ENCODE measurements at places on chromosomes 2 and 18.

DNA sequence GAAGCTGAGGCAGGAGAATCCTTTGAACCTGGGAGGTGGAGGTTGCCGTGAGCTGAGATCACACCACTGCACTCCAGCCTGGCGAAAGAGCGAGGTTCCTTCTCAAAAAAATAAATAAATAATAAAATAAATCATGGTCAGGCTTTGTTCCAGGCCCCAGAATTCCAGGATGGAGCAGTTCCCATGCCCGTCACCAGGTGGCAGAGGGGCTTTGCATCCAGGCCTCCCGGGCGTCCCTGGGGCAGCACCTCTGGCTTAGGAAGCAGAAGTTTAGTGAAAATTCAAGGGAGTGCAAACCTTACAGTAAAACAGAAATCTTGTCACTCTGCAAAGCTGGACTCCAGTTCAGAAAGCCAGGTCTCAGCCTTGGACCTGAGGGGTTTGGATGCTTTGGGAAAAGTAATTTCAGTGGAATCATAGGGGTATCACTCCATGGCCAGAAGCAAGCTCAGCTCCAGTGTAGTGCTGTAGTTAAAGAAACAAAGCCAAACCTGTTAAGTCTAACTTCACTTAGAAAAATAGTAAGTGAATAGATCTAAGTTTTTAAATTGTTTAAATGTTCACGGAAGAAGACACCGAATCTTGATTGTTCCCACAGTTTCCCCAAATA, 512.7 kb downstream of the CMPK2 start:
- H3K36me3 ChIP-seq = no peaks in the 10 kb centered on the region
- H3K4me3 ChIP-seq = no peak overlapping the region
- no peaks in the 10 kb centered on the region for H3K27me3 ChIP-seq

DNA sequence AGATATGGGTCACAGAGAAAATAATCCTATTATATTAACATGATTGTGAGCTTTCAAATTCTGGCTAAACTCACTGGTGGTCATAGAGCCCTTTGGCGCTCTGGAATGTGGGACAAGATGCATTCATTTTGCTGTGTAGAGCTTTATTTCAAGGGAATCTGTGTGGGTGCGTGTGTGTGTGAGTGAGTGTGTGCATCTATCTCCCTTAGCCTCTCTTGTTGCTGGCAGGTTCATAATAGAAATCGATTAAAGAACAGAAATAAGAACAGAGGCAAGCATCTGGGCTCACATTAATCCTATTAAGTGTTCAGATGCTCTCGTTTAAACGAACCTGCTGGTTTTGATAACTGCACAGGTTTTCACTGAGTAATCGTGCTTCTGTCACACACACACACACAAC, 155.4 kb upstream of the PID1 start:
- no peak for DNase-seq
- no peaks in the 10 kb centered on the region for H3K27me3 ChIP-seq
- no peaks in the 10 kb centered on the region for H3K36me3 ChIP-seq
- no peak overlapping the region for H3K27ac ChIP-seq

- H3K27me3 ChIP-seq = no peaks in the 10 kb centered on the region
- H3K4me3 ChIP-seq = no peak overlapping the region
- H3K36me3 ChIP-seq = no peaks in the 10 kb centered on the region
- no peak overlapping the region for H3K27ac ChIP-seq
- H3K4me1 ChIP-seq = peaks cover 12% of the 10 kb centered on the region
These were observed 10.2 kb upstream of the TEX261 start for GRCh38 chr2:71004857-71005256.

- no peak for DNase-seq
- H3K4me3 ChIP-seq = no peak overlapping the region
- no peaks in the 10 kb centered on the region for H3K27me3 ChIP-seq
- no peaks in the 10 kb centered on the region for H3K4me1 ChIP-seq
- H3K27ac ChIP-seq = no peak overlapping the region
These were observed 232.7 kb upstream of the MAP2 start for GRCh38 chr2:209191139-209191538.

- no peaks in the 10 kb centered on the region for H3K36me3 ChIP-seq
- no peaks in the 10 kb centered on the region for H3K27me3 ChIP-seq
- H3K4me3 ChIP-seq = no peak overlapping the region
- no peak overlapping the region for H3K27ac ChIP-seq
These were observed 498.3 kb upstream of the SYT4 start for GRCh38 chr18:43775591-43775990.

DNA sequence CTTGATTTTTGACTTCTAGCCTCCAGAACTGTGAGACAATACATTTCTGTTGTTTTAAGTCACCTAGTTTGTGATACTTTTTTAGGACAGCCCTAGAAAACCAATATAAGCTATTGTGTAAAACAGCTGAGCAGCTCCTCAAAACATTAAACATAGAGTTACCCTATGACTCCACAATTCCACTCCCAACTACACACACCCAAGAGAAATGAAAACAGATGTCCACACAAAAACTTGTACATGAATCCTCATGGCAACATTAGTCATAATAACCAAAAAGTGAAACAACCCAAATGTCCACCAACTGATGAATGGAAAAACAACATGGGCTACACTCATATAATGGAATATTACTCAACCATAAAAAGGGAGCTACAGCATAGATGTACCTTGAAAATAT, 32.6 kb downstream of the TNS1 start:
- no peaks in the 10 kb centered on the region for H3K27me3 ChIP-seq
- no peaks in the 10 kb centered on the region for H3K36me3 ChIP-seq
- H3K4me3 ChIP-seq = no peak overlapping the region
- no peaks in the 10 kb centered on the region for H3K4me1 ChIP-seq
- DNase-seq = no peak
- no peak overlapping the region for H3K27ac ChIP-seq

DNA sequence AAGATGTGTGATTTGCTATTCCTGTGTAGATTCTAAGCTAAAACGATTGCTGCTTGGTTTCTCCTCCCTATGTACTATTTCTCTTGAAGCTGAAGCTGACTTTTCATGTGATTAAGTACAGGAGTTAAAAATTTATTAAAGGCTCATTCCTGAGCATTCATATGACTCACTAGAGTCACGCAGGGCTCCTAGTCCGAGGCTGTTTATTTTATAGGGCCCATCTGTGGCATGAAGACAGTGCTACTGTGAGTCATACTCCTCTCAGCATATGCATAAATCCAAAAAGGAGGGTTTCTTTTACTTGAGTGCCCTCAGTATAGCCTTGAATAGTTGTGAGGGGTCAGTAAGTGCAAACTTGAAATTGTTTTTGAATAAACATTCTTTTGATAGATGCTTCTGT, 378.8 kb downstream of the PTPRM start:
- H3K4me1 ChIP-seq = peaks cover 12% of the 10 kb centered on the region
- no peaks in the 10 kb centered on the region for H3K27me3 ChIP-seq
- no peaks in the 10 kb centered on the region for H3K36me3 ChIP-seq
- H3K27ac ChIP-seq = no peak overlapping the region
- no peak overlapping the region for H3K4me3 ChIP-seq

DNA sequence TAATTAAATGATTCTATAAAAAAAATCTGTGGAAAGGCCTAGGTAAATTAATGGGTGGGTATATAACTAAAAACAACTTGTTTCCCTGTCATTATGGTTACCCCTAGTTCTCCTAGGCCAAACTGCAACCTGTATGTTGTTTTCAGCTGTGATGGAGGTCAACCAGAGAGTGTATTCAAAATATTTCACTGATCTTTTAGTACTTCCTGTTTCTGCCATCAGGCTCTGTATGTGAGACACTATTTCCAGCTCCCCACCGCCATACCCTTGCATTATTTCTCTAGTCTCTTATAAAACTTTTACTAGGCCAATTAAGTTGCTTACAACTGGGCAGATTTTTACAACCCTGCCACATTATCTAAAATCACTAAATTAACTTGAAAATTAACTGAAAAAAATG, 21.0 kb upstream of the CDKL4 start:
- no peaks in the 10 kb centered on the region for H3K27me3 ChIP-seq
- no peak overlapping the region for H3K27ac ChIP-seq
- no peaks in the 10 kb centered on the region for H3K36me3 ChIP-seq
- no peak for DNase-seq
- no peaks in the 10 kb centered on the region for H3K4me1 ChIP-seq

DNA sequence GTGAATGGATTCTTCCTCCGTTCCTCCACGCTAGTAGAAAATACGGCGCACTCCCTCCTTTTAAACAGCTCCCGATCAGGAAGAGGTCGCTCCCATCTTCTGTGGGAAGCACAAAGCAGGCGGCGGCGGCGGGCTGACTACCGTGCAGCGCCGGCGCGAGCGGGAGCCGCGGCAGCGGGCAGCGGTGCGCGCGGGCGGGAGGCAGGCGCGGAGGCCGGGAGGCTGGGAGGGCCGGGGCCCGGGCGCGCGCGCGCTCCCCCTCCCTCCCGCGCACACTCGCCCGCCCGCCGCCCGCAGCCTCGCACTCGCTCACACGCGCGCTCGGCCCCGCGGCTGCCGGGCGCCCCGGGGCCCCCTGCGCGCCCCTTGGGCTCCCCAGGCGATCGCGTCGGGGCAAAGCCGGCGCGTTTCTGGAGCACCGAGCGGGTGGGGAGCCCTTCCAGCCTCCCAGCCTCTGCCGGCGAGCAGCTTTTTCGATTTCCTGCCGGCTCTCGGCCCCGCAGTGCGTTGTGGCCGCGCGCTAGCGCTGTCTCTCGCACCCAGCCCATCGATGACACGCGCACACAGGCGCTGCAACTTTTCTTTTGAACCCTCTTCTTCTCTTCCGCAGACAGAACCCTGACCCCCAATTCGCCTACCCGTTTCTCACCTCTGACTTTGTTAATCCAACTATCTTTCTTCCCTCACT, at the start of gene SLC8A1:
Gene SLC8A1, minus strand, starts transcription at position 173 of the 688 bp plus-strand sequence.
- no peak within 1 kb of the TSS for H3K27ac ChIP-seq
- H3K4me3 ChIP-seq = peak within 1 kb of the TSS; percentile 34
- peak; percentile 17 for DNase-seq
- peaks cover 14% of the 10 kb centered on the region for H3K27me3 ChIP-seq

GRCh38 chr18:3036108-3036507, 23.2 kb upstream of the LPIN2 start:
- no peak overlapping the region for H3K27ac ChIP-seq
- peaks cover 5% of the 10 kb centered on the region for H3K4me1 ChIP-seq
- DNase-seq = no peak
- no peaks in the 10 kb centered on the region for H3K27me3 ChIP-seq
- H3K36me3 ChIP-seq = no peaks in the 10 kb centered on the region

- H3K36me3 ChIP-seq = no peaks in the 10 kb centered on the region
- H3K27ac ChIP-seq = no peak overlapping the region
- H3K4me3 ChIP-seq = no peak overlapping the region
- no peaks in the 10 kb centered on the region for H3K4me1 ChIP-seq
These were observed 50.0 kb downstream of the KCNG2 start for GRCh38 chr18:79847606-79848293.

- H3K4me3 ChIP-seq = no peak overlapping the region
- DNase-seq = no peak
- no peaks in the 10 kb centered on the region for H3K36me3 ChIP-seq
- H3K4me1 ChIP-seq = no peaks in the 10 kb centered on the region
These were observed 12.4 kb downstream of the HS6ST1 start for GRCh38 chr2:128306081-128306930.

GRCh38 chr2:240347949-240348500, 87.4 kb upstream of the GPC1 start:
- no peaks in the 10 kb centered on the region for H3K4me1 ChIP-seq
- no peak for DNase-seq

DNA sequence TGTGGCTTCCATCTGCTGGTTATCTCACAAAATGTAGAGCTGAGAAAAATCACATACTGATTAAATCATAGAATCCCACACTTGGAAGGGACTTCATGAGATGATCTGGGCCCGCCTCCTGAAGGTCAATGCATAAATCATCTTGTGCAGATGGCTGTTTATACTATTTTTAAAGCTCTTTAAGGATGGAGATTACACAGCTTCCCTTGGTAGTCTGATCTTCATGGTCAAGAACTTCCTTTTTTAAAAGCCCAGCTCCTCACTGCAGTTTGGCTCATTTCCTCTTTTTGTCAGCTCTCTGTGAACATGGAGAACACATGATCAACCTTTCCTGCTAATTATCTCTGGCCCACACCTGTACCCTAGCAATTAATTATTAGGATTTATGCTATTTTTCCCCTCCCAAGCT, 25.9 kb downstream of the GCG start:
- no peak overlapping the region for H3K4me3 ChIP-seq
- H3K4me1 ChIP-seq = no peaks in the 10 kb centered on the region
- no peaks in the 10 kb centered on the region for H3K36me3 ChIP-seq
- no peak for DNase-seq
- H3K27me3 ChIP-seq = no peaks in the 10 kb centered on the region

DNA sequence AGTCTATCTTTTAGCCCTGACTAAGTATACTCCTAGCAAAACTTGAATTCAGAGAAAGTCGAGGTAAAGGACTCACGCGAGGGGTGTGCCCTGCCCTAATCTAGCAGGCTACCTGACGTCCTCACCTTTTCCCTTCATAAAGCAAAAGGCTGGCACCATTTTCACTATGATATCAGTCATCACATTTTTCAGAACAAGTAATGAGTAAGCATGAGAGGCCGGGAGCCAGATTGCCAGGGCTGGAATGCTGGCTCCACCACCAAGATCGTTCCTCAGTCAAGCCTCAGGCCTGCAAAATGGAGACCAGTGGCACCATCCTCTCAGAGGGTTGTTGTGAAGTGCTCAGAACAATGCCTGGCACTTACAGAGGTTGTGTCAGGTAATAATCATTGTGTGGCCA, 18.7 kb upstream of the NCKAP5 start:
- H3K4me3 ChIP-seq = no peak overlapping the region
- H3K4me1 ChIP-seq = no peaks in the 10 kb centered on the region
- H3K27me3 ChIP-seq = no peaks in the 10 kb centered on the region
- no peaks in the 10 kb centered on the region for H3K36me3 ChIP-seq
- no peak for DNase-seq
- no peak overlapping the region for H3K27ac ChIP-seq

GRCh38 chr2:101012054-101012705, 10.1 kb downstream of the RPL31 start:
- H3K4me3 ChIP-seq = no peak overlapping the region
- H3K27me3 ChIP-seq = no peaks in the 10 kb centered on the region
- H3K27ac ChIP-seq = no peak overlapping the region
- no peak for DNase-seq
- H3K36me3 ChIP-seq = peaks cover 34% of the 10 kb centered on the region
- H3K4me1 ChIP-seq = no peaks in the 10 kb centered on the region

DNA sequence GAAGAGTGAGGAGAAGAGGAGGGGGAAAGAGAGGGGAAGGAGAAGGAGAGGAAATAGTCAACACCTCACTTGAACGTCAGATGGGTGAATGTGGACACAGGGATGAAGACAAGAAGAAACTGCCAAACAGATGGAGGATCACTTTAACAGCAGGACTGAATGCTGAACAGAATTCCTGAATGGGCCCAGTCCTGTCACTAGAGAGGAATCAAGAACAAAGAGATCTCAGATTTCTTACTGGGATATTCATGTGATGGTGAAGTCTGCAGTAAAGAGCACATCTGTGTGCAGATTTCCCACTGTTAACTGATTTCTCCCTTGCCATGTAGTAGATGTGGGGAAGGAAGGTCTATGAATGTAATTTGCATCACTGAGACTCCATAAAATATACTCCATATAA, 135.4 kb downstream of the L3MBTL4 start:
- no peaks in the 10 kb centered on the region for H3K27me3 ChIP-seq
- no peaks in the 10 kb centered on the region for H3K36me3 ChIP-seq
- DNase-seq = no peak
- H3K4me3 ChIP-seq = no peak overlapping the region
- H3K4me1 ChIP-seq = no peaks in the 10 kb centered on the region
- no peak overlapping the region for H3K27ac ChIP-seq

GRCh38 chr2:59804732-59805131, 748.7 kb downstream of the BCL11A start:
- no peaks in the 10 kb centered on the region for H3K36me3 ChIP-seq
- H3K4me1 ChIP-seq = no peaks in the 10 kb centered on the region
- H3K27me3 ChIP-seq = no peaks in the 10 kb centered on the region
- no peak overlapping the region for H3K27ac ChIP-seq
- H3K4me3 ChIP-seq = no peak overlapping the region

- no peaks in the 10 kb centered on the region for H3K36me3 ChIP-seq
- H3K4me3 ChIP-seq = no peak overlapping the region
- no peak for DNase-seq
- no peak overlapping the region for H3K27ac ChIP-seq
- H3K4me1 ChIP-seq = no peaks in the 10 kb centered on the region
These were observed 151.4 kb upstream of the NABP1 start for GRCh38 chr2:191526536-191526935.
